A549 treated with Hydrocortisone at 1 μM for 4 hours (cell line): ENCODE measurements at places on chromosomes 13 and 19. TPM values are rescaled to one million over a fixed set of nuclear protein-coding genes. Genes with fewer than 3 reads are reported as not detected.

Gene PSG6
- not detected in 5 replicates for total RNA-seq

Gene NKPD1
- total RNA-seq = 0.56 to 0.90 TPM (median 0.77 TPM) in 5 replicates

Gene ZBTB32
- total RNA-seq = not detected in 5 replicates

Gene ZNF568
- total RNA-seq = 0.84 to 1.5 TPM (median 1.2 TPM) in 5 replicates

Gene RGS9BP
- 0.31 to 0.59 TPM (median 0.44 TPM) in 5 replicates for total RNA-seq

Gene GJB6
- 0.06 TPM in 1 of 5 replicates, not detected in the others for total RNA-seq

Gene GDF15
- 11.9 to 24.9 TPM (median 20.6 TPM) in 5 replicates for total RNA-seq

Gene KIR2DL4
- total RNA-seq = not detected in 5 replicates

Gene ZNF569
- 4.0 to 6.1 TPM (median 4.9 TPM) in 5 replicates for total RNA-seq

Gene GAS6
- total RNA-seq = 7.8 to 9.4 TPM (median 8.2 TPM) in 5 replicates

Gene TBC1D17
- 20.8 to 22.0 TPM (median 21.7 TPM) in 5 replicates for total RNA-seq

Gene MRPS31
- 12.8 to 14.8 TPM (median 14.0 TPM) in 5 replicates for total RNA-seq

Gene EDNRB
- not detected in 5 replicates for total RNA-seq

Gene OR7D2
- not detected in 5 replicates for total RNA-seq

Gene SIGLEC7
- not detected in 5 replicates for total RNA-seq

Gene CGB2
- total RNA-seq = 0.20 to 0.61 TPM (median 0.21 TPM) in 3 of 5 replicates, not detected in the others

Gene ZNF439
- not detected in 5 replicates for total RNA-seq

Gene SIGLEC9
- total RNA-seq = 0.17 TPM in 1 of 5 replicates, not detected in the others

Gene GPR18
- total RNA-seq = not detected in 5 replicates

Gene GRAMD1A
- total RNA-seq = 142 to 158 TPM (median 147 TPM) in 5 replicates

Gene GARRE1
- total RNA-seq = 9.3 to 14.1 TPM (median 12.6 TPM) in 5 replicates

Gene KLK3
- not detected in 5 replicates for total RNA-seq

Gene ZNF382
- total RNA-seq = 0.06 to 0.29 TPM (median 0.07 TPM) in 3 of 5 replicates, not detected in the others

Gene CD209
- not detected in 5 replicates for total RNA-seq

Gene USPL1
- 14.6 to 26.0 TPM (median 18.2 TPM) in 5 replicates for total RNA-seq

Gene USE1
- total RNA-seq = 13.7 to 17.8 TPM (median 15.3 TPM) in 5 replicates

Gene KLF5
- total RNA-seq = 34.9 to 52.4 TPM (median 49.3 TPM) in 5 replicates

Gene AMH
- total RNA-seq = 8.0 to 17.1 TPM (median 14.7 TPM) in 5 replicates

Gene CATSPERD
- total RNA-seq = 0.03 TPM in 2 of 5 replicates, not detected in the others

Gene LCP1
- 0.10 to 0.25 TPM (median 0.24 TPM) in 5 replicates for total RNA-seq

Gene MYO1F
- 0.22 to 0.32 TPM (median 0.24 TPM) in 5 replicates for total RNA-seq

Gene KIR3DL2
- 0.06 TPM in 1 of 5 replicates, not detected in the others for total RNA-seq

Gene BRME1
- total RNA-seq = 0.26 to 1.0 TPM (median 0.46 TPM) in 5 replicates
